Activated naive CD4-positive, alpha-beta T cell treated with anti-CD3 and anti-CD28 coated beads, Interleukin-2, amount 50 U/mL, for 72 hours (primary cell): ENCODE measurements at places on chromosomes 1 and 21. TPM values are rescaled to one million over a fixed set of nuclear protein-coding genes. Genes with fewer than 3 reads are reported as not detected.

EPHA2 gene
- total RNA-seq = 0.16 TPM

RIPPLY3 gene
- 0.18 TPM for total RNA-seq

PTPN14 gene
- 4.0 TPM for total RNA-seq

HPDL gene
- 19.8 TPM for total RNA-seq
